ENCODE measurements at places on chromosomes 2 and 18.

GRCh38 chr2:234099266-234099665 is 48.8 kb downstream of the SPP2 start:
- no peak for DNase-seq

- no peak for DNase-seq
Observed at GRCh38 chr2:128736046-128736688, 417.5 kb upstream of the HS6ST1 start.

- no peak for DNase-seq
Observed at GRCh38 chr2:143378996-143379395, 249.8 kb downstream of the ARHGAP15 start.

- no peak for DNase-seq
Observed at GRCh38 chr2:179796213-179797007, 65.0 kb downstream of the ZNF385B start.

GRCh38 chr2:7648221-7648795 is 731.1 kb downstream of the RNF144A start:
- no peak for DNase-seq

DNA sequence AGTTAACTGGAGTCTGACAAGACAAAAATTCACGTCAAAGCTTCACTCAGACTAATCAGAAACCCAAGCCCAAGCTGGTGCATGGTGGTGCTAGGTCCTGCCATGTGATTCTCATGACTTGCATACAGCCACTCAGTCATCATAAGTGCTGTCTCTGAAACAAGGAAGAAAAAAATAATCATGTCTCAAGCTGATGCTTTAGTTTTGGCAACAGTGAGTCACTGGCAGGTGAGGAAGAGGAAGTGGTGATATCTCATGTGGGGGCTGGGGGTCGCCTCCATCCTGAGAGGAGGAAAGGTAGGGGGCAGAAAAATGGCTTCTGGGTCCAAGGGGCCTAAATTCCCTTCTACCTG is 136.3 kb downstream of the TMEM163 start:
- peak; percentile 10 for DNase-seq

DNA sequence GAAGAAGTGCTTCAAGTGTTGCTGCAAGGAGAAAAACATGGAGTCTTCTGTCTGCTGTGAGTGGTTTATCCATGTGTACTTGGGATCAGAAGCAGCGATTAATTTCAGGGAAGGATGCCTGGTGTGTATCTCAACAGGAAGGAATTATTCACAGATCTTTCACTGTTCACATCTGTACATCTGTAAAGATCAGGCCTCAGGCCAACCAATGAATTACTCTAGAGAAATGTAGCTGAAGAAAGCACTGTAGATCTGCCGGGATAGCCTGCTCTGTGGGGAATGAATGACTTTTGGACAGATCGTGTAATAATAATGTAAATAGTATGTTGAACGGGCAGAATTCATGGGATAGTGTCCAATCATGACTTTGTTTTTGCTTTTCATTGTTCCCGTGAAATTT is 54.0 kb upstream of the SPP2 start:
- DNase-seq = no peak

- DNase-seq = no peak
Observed at GRCh38 chr2:214987261-214987660, 151.2 kb downstream of the ABCA12 start.

All from T-helper 1 cell (primary cell).